ENCODE measurements at places on chromosomes 5 and 9. TPM values are rescaled to one million over a fixed set of nuclear protein-coding genes. Genes with fewer than 3 reads are reported as not detected.

GRCh38 chr5:172200476-172200875 lies 6.5 kb downstream of the EFCAB9 start:
- DNase-seq = no peak

DNA sequence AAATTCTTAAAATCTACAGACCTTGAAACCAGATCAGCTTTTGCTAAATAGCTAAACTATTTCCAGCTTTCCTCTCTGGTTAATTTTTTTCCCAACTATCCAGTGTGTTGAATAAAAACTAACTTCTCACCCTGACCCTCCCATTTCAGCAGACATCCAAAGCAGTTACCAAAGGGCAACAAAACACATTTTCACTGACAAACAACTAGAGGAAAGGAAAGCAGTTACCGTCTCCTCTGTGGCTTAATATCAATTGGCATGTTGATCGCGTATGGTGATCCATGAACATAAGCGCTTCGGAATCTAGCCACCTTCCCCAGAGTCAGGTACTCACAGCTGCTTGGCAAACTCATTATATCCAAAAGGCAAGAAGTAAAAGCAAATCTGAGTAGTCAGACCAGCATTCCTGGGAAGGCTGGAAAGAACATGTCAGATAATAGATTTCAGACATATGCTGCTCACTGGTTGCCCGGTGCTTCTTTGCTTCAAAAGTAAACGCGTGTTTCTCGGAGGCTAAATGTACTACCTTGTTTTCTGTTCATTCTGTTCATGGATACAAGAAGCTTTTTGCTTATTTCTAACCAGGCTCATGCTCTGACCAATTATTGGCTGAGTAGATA lies 463.4 kb downstream of the PDE4D start:
- no peak for DNase-seq

DNA sequence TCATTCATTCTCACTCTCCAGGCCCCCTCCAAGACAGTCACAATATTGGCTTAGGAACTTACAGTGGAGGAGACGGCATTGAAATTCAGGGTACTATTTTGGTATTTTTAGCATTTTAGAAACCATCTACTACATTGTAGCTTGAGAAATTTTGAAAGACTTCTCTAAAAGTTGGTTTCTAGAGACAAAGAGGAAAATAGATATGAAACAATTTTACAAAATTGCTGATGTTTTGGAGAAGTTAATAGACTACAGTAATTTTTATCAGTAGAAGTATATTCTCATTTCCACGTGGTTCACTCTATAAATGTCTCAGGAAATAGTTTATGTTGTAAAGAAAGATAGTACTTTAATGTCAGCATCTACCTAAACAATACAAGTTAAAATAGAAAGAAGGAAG lies 63.2 kb upstream of the ZSWIM6 start:
- DNase-seq = no peak

Gene PCDHGA3
- 0.94 TPM for total RNA-seq

GRCh38 chr9:134411440-134412297 lies 85.4 kb downstream of the RXRA start:
- no peak for DNase-seq

GRCh38 chr9:91580136-91580535 lies 156.5 kb upstream of the NFIL3 start:
- DNase-seq = no peak

DNA sequence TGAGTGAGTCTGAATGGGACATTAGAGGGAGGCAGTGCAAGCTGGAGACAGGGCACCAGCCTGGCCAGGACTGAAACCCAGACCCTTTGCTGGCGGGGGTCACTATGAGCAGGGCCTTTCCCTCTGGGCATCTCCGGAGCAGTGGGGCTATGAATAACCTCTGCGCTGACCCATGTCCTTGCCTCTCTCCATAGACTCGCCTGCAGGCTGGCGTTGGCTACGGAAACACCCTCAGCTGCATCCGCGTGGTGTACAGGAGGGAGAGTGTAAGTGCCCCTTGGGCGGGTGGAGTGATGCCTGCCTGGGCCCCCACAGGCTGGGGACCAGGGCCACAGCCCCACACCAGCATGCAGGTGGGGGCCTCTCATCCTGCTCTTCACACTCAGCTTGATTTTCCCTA lies 15.8 kb downstream of the SLC25A48 start:
- DNase-seq = no peak

GRCh38 chr9:31608881-31609280 lies 775.6 kb upstream of the ACO1 start:
- DNase-seq = no peak

DNA sequence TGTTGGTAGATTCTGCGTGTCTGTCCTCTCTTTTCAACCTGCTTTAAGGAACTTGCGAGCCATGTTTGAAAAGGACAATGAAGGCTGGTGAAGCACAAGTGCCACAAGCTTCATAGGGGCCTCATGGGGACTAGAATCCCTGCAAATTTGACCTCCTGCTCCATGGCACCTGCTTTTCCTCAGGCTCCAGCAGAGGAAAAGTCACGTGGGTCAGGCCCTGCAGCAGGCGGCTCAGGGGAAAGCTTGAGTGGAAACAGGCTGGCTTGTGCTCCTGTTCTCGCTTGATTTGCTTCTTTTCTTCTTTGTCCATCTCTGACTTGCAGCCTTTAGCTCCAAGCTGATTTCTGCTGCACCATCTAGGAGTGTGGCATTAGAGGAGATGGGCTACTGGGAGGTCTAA lies 187.6 kb upstream of the MAST4 start:
- no peak for DNase-seq

GRCh38 chr9:107020040-107020530 lies 157.1 kb downstream of the ZNF462 start:
- DNase-seq = no peak

GRCh38 chr5:142602720-142603245 lies 83.1 kb downstream of the FGF1 start:
- no peak for DNase-seq

GRCh38 chr9:94576131-94576530 lies 17.5 kb downstream of the FBP2 start:
- DNase-seq = no peak

GRCh38 chr9:125766468-125767221 lies 19.5 kb downstream of the PBX3 start:
- no peak for DNase-seq

GRCh38 chr9:95285307-95285706 lies 32.2 kb downstream of the FANCC start:
- no peak for DNase-seq

Gene TEK
- total RNA-seq = 1.8 TPM

DNA sequence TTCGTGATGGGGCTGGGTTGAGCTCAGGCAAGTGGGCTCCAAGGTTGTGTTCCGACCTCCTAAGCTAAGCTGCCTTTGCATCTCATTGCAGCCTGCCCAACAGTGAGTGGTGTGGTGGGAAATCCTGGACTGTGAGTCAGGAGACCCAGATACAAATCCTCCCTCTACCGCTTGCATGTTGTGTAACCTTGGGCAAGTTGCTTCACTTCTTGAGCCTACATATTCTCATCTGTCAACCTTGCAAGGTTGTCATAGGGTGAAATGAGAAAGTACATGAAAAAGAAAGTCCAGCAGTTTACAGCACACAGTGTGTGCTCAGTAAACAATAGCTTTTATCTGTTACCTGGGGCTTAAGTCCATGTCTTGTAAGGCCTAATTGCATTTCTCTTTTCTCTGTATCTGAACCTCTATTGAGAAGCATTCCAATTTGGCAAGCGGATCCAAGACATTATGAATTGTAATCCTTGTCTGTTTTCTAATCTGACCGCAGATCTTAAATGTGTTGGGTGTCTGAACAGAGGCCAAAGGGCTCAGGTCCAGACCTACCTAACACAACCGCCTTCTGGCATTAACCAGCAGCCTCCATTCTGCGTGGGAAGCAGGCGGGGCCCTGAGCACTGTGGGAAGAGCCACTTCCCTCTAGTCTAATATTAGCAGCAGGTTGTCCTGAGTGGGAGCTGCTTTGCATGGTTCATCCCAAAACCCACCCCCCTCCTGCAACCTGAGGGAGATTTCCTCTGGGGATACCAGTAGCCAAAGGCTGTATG lies 1.8 kb upstream of the GALNT12 start:
- no peak for DNase-seq

DNA sequence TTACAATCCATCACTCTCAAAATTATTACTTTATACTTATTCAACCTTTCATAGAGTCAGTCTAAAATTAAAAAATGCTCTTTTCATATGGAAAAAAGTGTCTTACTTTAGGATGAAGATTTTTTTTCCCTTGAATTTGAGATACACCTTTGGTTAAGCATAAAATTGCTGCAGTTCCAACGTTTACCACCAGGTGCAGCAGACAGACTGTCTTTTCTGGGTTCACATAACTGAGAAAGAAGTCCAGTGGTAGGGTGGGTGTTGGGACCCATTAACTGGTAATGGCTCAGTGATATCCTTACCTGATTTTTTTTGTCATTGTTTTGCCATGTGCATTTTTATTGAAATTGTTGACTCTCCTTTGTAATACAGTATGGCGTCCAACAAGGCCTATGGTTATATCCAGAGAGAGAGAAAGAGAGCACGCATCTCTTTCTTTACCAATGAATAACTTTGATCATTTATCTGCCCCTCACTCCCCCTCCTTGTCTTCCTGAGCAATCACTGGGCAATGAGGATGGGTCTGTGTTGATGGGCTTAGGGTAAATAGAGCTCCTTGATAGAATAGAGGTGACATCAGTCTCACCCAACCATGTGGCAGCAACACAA lies 98.4 kb downstream of the FBXL7 start:
- no peak for DNase-seq

DNA sequence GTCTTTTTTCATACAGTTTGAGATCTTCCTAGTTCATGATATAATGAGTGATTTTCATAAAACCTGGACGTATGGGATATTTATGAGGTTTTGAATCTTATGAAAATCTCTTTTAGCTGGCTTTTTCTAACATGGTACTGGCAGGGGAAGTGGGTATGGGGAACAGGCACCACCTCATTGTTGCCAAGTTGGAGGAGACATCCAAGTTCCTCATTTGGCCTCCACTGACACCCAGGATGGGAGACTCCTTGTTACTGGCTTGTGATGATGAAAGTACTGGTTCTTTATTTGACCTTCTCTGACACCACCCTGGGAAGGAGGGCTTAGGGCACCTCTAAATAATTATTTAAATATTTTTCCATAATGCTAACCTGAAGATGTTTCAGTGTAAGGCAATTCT lies 4.0 kb upstream of the TNPO1 start:
- no peak for DNase-seq

DNA sequence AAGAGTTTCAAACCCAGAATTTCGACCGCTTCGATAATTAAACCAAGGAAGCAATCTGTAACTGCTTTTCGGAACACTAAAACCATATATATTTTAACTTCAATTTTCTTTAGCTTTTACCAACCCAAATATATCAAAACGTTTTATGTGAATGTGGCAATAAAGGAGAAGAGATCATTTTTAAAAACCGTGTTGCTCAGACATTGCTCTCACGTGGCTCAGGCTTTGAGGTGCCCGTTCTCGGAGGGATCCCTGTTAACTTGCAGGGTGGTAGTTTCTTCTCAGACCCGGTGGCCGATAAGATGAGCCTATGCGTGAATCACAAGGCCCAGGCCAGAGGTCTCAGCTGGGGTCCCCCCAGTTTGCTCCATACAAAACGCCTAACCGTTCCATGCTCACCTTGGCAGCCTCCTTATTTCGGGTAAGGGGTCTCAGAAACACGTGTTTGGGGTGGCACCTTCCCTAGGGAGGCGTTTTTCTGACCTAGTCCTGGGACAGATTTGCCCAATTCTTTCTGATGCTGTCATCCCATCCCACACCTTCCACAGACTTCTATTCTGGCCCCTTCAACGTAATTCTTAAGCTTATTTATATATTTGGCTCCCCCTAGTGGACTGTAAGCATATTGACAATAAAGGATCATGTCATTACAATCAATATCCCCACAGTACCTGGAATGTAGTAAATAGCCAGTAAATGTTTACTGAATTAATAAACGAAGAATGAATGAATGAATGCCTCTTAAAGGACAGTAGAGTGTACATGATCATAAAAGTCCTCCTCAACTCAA lies 48.1 kb downstream of the THBS4 start:
- DNase-seq = peak; percentile 42

DNA sequence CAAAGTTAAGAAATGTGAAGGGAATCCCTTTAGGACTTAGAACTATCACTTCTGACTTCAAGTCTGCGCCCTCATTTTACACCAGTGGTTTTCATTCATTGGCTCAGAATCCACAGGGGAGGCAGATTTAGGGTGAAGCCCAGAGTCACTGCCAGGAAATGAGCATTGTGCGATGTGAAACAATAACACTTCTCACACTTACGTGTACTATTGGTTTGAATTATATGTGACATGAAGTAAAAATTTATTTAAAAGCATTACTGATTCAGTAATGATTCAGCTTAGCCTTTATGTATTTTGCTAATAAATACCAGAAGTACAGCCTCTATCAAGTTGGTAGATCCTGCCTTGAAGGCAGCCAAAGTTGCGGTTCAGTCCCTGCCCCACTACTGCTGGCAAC lies 98.6 kb downstream of the PAM start:
- DNase-seq = no peak

Measured in H9 (cell line).